Naive thymus-derived CD8-positive, alpha-beta T cell (primary cell): ENCODE measurements at places on chromosomes 16 and 17. TPM values are rescaled to one million over a fixed set of nuclear protein-coding genes. Genes with fewer than 3 reads are reported as not detected.

NEURL4 gene
- polyA plus RNA-seq, result 2.7 TPM

- peaks cover 25% of the 10 kb centered on the region for H3K4me1 ChIP-seq
- DNase-seq, result no peak
- H3K27ac ChIP-seq, result no peak overlapping the region
- H3K27me3 ChIP-seq, result no peaks in the 10 kb centered on the region
- no peaks in the 10 kb centered on the region for H3K36me3 ChIP-seq
These were observed 146.8 kb downstream of the CLEC16A start for GRCh38 chr16:11091021-11091785.

- H3K4me3 ChIP-seq, result no peak overlapping the region
- no peaks in the 10 kb centered on the region for H3K27me3 ChIP-seq
- no peaks in the 10 kb centered on the region for H3K4me1 ChIP-seq
These were observed 81.9 kb downstream of the CA4 start for GRCh38 chr17:60231691-60232090.

DNA sequence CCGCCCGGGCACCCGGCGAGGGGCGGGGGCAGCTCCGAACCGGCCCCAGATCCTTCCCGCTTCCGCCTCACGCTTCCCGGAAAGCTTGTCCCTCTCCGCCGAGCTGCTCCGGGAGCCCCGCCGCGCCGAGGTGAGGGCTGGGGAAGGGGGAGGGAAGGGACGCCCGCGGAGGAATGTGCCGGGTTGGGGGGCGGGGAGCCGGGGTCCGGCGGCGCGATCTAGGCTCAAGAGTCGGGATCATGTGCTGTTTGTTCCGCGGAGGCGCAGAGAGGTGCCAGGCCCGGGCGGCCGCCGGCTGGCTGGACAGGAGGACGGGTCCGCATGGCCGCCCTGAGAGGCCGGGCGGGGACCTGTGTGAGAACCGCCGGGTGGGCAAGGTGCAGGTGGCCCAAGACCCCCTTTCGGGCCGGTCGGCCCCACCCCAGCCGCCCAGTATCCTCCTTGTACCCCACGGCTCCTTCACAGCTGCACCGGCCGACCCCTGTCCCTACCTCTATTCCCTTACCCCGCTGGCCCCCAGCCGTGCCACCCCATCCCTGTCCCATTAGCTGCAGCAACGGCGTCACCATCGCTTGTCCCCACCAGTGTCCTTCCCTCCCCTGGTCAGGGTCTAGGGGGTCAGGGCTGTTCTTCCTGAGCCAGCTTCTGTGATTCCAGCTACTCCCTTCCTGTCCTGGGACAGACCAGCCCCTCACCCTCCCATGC lies 429 bp downstream of the KIF1C start:
- H3K4me3 ChIP-seq, result peak overlapping the region; percentile 84
- H3K4me1 ChIP-seq, result peaks cover 24% of the 10 kb centered on the region
- no peaks in the 10 kb centered on the region for H3K36me3 ChIP-seq
- DNase-seq, result no peak

DNA sequence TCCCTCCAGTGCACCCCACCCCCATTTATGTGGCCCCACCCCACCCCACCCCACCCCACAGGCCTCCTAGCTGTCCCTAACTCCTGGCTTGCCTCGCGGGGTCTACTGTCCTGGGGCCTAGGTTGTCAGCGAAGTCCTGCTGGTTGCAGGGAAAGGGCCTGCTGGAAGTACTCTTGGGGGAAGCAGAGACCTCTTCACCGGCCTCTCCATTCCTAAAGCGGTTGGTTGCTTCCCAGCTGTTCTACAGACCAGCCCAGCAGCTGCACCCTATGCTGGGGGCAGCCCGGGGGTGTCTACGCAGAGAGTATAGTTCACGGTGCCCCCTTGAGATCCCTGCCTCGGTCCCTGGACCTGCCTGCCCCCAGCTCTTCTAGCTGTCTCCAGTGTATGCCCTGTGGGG lies 56.2 kb downstream of the BAIAP2 start:
- no peak overlapping the region for H3K27ac ChIP-seq
- H3K4me3 ChIP-seq, result no peak overlapping the region
- H3K36me3 ChIP-seq, result no peaks in the 10 kb centered on the region
- peaks cover 3% of the 10 kb centered on the region for H3K4me1 ChIP-seq
